ENCODE measurements at places on chromosomes 2 and 18. TPM values are rescaled to one million over a fixed set of nuclear protein-coding genes. Genes with fewer than 3 reads are reported as not detected.

DNA sequence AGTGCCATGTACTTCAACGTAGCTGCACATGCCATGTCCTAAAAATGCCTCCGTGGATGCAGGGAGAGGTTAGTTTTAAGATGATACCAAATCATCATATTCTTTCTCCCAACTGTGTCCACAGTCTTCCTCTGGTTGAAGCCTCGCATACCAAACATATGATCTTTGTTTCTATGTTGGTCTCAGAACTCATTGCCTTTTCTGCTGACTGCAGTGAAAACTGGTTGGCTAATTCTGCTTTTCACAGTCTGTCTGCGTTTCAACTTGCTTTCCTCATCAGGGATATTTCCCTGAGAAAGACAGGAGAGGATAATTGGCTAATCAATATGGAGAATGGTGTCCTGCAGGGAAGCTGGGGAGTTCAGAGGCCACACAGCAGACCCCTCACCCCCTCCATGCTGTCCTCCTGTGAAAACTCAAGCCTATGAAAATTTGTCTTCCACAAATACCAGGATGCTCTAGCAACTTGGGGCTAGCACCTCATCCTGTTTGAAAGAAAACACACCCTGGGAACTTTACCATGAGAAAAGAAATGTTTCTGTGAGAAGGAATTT lies 192.2 kb upstream of the PXDN start:
- no peaks in the 10 kb centered on the region for H3K27me3 ChIP-seq
- H3K27ac ChIP-seq: no peak overlapping the region
- no peak overlapping the region for H3K4me3 ChIP-seq
- DNase-seq: no peak
- H3K4me1 ChIP-seq: no peaks in the 10 kb centered on the region

GRCh38 chr2:26245810-26246209 lies 1.1 kb downstream of the HADHB start:
- no peaks in the 10 kb centered on the region for H3K27me3 ChIP-seq
- peak overlapping the region; percentile 99 for H3K27ac ChIP-seq

The LYG2 gene
- not detected for total RNA-seq

The STAT1 gene
- 544 TPM for total RNA-seq

The RAPH1 gene
- total RNA-seq: 0.58 TPM

The KCNF1 gene
- not detected for total RNA-seq
